Lower lobe of right lung (tissue), 2 donors: ENCODE measurements at places on chromosomes 1 and 21. TPM values are rescaled to one million over a fixed set of nuclear protein-coding genes. Genes with fewer than 3 reads are reported as not detected.

DNA sequence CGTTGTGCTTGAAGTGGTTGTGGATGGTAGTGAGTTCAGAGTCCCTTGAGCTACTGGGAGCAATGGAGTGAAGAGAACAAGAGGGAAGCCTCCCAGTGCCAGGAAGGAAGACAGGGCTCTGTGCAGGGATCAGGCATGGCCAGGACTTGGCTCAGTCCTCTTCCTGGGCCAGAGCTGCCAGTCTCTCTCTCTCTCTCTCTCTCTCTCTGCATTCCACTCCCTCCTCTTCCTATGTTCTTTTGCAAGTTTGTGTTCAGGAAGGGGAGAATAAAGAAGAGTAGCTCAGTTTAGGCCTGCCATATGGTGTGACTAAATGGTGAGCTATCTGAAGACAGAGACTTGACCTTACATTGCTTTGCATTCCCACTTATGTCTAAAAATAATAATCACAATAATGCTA is 20.5 kb upstream of the RPTN start:
- H3K36me3 ChIP-seq: no peaks in the 10 kb centered on the region
- no peak overlapping the region for H3K27ac ChIP-seq
- H3K4me1 ChIP-seq: peaks cover 4% of the 10 kb centered on the region

Gene CCDC27
- total RNA-seq: not detected

Gene PLA2G5
- total RNA-seq: 7.4 TPM

Gene WNT3A
- total RNA-seq: 6.0 TPM

- no peak for DNase-seq
- H3K4me3 ChIP-seq: no peak overlapping the region
- no peak overlapping the region for H3K27ac ChIP-seq
- H3K4me1 ChIP-seq: no peaks in the 10 kb centered on the region
- H3K27me3 ChIP-seq: peaks cover 15% of the 10 kb centered on the region
These were observed 73.1 kb downstream of the MATN1 start for GRCh38 chr1:30650038-30650967.
